GM12865 (cell line): ENCODE measurements at places on chromosomes 1 and 21.
A peak's percentile ranks its signal among the peaks of the same experiment; 100 is the strongest.

DNA sequence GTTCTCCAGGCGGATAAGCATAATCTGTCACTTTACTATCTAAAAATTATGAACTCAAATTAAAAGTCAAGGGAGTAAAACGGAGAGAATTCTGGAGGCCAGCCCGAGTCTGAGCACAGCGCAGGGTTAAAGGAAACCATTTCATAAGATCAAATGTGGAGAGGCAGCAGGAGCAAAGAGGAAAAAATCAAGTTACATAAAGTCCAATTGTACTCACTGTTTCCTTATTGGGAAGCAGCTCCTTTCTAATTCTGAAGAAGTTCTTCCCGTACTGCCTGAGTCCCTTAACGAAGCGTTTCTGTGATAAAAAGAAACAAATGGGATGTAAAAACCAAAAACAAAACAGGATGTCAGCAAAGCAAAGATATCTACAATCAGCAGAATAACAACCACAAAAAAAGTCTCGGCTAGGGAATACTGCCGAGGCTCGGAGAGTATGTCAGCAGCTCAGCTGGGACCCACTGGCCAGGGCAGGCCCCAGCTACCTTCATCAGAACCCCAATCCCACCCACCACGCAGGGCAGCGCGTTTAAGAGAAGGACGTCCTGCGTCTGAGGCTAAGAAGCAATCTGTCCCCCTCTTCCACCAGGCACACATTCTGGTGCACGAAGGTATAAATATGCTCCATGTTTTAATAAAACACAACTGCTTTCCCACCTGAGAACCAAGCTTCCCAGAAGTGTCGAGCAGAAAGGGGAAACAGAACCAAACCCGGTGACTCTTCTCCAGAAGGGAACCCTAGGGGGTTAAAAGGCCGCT, 104.8 kb downstream of the SLC45A1 start:
- peak; percentile 9 for DNase-seq

GRCh38 chr1:116330342-116330652, 42.7 kb upstream of the ATP1A1 start:
- DNase-seq, result peak; percentile 21

GRCh38 chr1:207298636-207299398, 22.7 kb upstream of the CD55 start:
- DNase-seq, result no peak

GRCh38 chr1:3625151-3625907, 514 bp downstream of the TPRG1L start:
- peak; percentile 29 for DNase-seq

GRCh38 chr1:157504646-157505045, 47.7 kb downstream of the FCRL5 start:
- no peak for DNase-seq

GRCh38 chr1:160193091-160193819, 2.9 kb downstream of the CASQ1 start:
- DNase-seq, result peak; percentile 89

DNA sequence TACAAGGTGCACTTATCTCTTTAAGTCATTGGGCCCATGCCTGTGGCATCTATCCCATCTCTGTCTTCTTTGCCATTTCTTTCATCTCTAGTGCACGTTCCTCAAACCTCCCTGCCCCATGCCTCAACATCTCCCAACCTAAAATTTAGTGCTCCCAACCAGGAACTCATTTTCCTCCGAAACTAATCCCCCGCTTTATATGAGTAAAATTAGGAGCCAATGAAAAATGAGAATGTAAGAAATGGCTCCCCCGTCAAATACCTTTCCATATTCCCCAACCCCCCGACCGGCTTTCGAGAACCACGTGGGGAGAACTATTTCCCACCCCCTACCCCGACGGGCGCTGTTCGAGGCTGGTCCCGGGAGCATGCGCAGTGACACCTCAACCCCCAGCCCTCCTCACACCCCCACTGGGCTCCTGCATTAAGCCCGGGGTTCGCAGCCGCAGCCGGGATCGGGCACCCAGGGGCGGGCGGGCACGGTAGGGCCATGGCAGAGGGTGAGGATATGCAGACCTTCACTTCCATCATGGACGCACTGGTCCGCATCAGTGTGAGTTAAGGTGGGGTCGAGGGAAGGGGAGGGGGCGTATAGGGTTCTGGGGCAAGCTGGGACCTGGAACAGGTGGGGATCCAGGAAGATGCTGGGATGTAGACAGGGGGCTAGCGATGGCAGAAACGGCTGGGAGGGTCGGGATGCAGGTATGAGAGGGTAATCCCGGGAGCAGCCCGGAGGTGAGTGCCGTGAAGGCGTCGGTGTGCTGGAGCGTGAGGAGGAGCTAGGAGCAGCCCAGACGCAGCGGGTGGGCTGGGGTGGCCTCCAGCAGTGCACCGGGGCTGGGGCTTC, at the start of gene TRIM46:
Gene TRIM46, plus strand, starts transcription at position 372 of the 846 bp plus-strand sequence. Its CDS starts 118 bp downstream, at position 490.
- DNase-seq, result peak; percentile 54

DNA sequence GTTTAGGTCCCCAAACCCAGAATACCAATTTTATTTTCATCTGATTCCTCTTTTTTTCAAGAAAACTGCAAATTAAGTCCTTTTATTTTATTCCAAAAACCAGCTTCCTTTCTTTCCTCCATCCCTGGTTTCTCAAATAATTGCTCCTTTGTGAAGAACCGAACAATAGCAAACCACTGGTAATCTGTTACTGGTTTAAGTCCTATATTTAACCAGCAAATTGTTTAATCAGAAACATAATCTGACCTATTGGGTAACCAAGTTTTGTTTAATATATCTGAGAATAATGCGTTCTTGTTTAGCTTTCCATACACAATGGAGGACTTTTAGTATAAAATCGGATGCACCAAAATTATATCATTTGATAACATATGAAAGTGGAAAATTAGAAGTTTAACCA, 13.2 kb upstream of the DDR2 start:
- DNase-seq, result no peak

DNA sequence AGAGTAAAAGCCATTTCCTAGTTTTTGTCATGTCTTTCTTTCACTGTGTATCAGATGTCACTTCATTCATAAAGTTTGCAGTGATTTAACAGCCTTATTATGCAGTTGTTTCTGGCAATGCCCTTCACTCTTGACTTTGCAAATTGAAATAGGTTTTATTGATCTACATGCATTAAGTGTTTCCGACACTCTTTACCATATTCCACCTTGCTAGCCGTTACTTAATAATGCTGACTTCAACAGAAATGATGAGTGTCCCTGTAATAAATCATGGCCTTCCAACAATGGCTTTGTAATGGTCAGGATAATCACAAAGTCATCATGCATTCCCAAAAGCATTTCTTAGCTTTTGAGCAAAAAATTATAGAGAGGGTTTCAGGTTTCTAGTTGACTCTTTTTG, 236.8 kb upstream of the FMN2 start:
- no peak for DNase-seq

DNA sequence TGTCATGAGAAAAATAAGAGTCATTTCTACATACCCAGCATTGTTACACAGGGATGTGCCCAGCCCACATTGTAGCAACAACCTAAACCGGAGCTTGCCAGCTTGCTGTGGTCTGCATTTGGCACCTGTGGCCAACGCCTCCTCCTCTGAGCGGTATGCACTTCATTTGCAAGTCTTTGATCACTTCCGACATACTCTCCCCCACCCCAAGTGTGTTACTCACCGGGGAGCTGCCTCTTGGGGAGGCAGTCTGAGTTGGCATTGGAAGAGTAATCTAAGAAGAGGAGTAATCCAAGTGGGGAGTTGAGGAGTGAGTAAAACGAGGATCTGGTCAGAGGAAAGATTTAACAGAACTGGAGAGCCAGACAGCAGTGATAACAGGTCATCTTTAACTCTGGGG, 3.8 kb downstream of the BCL9 start:
- peak; percentile 29 for DNase-seq

DNA sequence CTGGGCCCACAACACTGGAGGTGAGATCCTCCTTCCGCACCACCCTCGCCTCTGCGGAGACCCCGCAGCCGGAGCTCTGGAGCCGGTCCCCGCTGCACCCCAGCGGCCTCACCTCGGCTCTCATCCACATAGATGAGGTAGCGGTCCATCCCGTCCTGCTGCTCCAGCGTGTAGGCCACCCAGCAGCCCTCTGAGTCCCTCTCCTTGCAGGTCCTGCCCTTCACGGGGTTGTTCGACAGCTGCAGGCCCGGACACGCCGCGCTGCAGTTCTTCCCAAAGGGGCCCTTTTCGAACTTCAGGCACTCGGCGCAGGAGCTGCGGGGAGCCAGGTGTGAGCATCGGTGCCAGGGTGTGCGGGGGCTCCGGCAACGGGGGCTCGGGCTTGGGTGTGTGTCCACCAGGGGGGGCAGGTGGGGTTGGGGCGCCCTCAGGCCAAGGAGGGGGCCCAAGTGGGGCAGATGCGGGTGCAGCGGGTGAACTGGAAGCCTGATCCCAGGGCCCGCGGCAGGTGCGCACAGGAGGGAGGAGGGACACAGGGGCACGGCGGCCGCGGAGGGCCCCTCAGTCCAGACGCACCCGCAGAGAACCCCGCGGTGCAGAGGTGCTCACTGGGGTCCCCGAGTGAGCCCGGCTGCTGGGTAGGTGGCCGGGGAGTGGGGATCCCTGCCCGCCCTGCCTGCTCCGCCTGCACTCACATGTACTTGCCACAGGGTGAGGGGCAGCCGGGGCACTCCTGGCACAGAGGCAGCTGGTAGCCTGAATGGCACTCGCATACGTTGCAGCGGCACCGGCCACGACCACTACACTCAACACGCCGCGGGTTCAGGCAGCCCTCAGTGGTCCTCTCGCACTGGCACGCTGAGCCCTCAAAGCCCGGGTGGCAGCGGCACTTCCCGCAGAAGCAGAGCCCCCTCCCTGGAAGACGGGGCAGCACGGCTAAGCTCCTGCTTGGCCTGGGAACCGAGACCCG, 15.4 kb upstream of the PTTG1IP start:
- DNase-seq, result no peak

- DNase-seq, result no peak
Observed at GRCh38 chr21:31688603-31689368, 29.3 kb downstream of the SOD1 start.

GRCh38 chr1:12091191-12091590, 28.1 kb downstream of the TNFRSF8 start:
- no peak for DNase-seq

DNA sequence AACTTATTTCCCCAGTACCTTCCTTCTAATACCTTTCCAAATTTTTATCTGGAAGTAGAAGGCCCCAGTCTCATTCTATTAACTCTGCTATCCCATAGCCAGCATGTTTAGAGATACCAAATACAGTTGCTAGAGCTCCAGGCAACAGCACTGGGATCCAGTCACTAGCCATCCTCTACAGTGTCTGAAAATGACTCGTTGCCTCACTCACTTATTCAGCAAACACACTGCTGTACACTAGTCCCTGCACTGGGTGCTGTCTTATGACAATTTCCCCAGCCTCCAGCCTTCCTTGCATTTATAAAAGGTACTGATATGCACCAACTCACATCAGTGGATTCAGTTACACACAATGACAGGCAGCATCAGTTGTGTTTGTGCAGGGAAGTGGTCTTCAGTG, 179.0 kb downstream of the DSCAM start:
- no peak for DNase-seq

GRCh38 chr1:39269791-39270342, 65.4 kb downstream of the MACF1 start:
- DNase-seq, result peak; percentile 92

DNA sequence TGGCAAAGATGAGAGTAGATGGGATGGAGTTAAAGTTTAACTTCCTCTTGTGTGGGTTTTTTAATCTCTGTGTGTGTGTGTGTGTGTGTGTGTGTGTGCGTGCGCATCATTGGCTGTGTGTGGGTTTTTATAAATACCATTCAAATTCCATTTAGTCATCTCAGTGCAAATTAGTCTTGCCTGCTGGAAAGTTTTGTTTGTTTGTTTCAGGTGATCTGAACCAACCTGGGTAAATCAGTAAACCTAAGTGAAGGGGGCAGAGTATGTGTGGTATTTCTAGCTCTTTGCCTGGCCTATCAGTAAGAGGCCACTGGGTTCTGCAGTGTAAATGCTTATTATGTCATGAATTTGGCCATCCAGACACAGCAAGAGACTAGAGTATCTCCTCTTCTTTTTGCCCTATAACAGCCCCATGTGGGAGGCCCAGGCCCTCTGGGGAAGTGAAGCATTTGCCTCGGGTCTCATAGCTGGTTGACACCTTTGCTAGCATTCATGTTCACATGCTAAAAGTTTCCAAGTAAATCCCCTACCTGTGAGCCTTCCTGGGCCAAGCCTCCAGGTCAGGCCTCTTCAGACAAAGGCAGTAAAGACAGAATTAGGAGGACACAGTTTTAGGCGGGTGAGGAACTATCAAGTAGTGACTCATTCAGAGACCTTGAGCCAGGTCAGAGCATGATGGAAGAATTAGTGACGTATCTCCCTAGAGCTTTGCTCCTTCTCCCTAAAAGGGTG, 14.7 kb downstream of the INTS3 start:
- peak; percentile 72 for DNase-seq

DNA sequence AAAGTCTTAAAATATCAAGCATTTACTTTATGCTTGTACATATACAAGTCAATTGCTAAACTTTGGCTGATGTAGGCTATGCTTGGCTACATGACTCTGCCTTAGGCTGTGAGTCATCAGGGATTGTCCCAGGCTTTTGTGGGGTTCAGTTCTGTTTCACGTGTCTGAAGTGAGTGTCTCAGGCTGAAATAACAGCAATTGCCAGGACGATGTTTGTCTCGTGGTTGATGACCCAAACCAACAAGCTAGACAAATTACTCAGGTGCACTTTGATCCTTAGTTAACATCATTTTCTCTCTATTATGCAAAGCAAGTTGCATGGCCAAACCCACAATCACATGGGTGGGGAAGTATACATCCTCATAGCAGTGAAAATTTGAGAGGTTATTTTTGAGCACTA, 410.1 kb downstream of the BRINP3 start:
- DNase-seq, result peak; percentile 19

DNA sequence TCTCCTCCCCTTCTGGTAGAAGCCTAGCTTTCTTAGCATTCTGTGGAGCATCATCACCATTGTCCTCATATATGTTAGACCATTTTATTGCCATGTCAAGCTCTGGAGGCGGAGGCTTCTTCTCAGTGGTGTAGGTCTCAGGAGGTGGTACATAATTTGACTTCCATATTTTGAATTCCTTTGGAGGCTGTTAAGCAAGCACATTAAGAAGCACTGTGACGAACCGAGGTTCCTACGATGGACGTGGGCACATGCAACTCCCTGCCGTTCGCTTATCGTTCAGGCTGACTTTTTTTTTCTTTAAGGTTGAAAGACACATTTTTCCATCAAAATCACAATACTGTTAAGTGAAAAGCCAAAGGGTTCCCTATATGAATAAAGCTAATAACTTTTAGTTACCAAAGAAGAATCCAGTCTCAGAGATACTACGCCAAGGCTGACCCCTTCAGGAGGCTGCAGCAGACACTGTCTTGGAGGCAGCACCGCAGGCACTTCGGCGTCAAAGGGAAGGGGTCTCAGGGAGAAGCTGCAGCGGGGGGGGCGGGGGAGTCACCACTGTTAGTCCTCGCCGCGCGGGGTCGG, 835 bp downstream of the C1orf52 start:
- DNase-seq, result peak; percentile 15
